ENCODE measurements at places on chromosomes 12 and 14.

GRCh38 chr12:82996168-82996812, 309.6 kb downstream of the TMTC2 start:
- DNase-seq, result peak; percentile 17

- peak; percentile 48 for DNase-seq
Measured at GRCh38 chr12:122681814-122682213, 21.3 kb downstream of the HCAR2 start.

DNA sequence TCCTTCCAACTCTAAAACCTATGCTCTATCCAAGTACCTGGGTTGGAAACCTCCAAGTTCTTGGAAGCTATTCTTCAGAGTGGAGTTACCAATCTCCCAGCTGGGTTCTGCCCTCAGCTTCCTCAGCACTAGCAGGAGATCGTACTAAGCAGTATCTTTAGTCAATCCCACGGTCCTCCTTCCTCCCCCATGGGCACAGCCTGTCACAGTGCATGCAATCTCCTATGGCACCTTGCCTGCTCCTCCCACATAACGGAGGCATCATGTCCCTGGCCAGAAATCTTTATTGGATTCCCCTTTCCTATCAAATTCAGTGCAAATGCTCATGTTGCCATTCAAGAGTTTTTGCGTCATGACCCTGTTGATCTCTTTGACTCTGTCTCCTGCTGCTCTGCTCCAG, 5.4 kb upstream of the LPAR5 start:
- DNase-seq, result no peak

- DNase-seq, result peak; percentile 99
Measured at GRCh38 chr12:124774462-124775167, 89.0 kb downstream of the SCARB1 start.

DNA sequence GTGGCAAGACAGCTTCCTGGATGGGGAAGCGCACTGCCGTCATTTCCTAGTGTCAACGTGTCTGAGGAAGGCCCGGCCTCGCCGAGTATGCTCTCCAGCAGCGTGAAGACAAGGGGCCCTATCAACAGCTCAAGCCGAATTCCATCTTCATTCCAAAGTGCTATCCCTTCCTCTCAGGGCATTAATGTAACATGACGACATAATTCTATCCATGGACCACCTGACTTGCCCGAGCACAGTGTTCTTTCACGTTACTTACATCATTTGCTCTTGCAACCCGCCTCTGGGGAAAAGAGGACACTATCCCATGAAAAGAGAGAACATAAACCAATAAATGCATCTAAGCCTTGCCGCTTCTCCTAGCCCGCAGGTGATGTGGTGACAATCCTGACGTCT, 22.9 kb downstream of the CCDC92 start:
- no peak for DNase-seq

DNA sequence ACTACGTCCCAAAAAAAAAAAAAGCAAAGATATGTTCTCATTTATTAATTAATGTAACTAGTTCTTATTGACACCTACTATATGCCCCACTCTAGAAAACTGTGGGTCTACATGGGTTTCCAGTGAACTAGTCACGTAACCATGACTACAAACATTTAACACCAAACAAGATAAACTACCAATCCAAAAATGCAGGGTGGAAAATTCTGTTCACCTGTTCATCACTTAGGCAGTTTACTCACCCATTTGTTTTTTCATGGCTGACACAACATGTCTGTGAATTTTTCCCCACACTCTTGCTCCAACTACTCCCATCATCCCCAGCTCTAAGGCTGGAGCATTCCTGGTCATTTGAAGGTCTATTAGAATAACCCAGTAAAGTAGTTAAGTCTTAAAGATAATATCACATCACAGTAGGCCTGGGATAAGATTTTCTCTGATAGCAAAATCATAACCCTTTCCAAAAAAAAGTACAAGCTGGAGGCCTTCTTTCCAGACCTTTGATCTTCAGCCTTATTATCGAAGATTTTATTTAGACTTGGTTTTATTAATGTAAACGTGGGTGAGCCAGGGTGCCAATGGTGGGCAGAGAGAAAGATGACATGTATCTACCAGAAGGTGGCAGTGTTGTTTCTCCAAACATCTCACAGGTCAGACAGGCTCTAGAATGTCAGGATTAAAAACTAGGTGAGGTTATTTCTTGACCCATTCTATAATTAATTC, 61.6 kb upstream of the DAAM1 start:
- peak; percentile 67 for DNase-seq

DNA sequence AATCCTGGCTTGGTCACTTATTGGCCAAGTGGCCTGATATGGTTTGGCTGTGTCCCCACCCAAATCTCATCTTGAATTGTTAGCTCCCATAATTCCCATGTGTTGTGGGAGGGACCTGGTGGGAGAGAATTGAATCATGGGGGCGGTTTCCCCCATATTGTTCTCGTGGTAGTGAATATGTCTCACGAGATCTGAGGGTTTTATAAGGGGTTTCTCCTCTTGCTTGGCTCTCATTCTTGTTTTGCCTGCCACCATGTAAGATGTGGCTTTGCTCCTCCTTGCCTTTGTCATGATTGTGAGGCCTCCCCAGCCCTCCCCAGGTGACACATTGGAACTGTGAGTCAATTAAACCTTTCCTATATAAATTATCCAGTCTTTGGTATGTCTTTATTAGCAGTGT, 18.8 kb upstream of the P2RX4 start:
- DNase-seq, result no peak

DNA sequence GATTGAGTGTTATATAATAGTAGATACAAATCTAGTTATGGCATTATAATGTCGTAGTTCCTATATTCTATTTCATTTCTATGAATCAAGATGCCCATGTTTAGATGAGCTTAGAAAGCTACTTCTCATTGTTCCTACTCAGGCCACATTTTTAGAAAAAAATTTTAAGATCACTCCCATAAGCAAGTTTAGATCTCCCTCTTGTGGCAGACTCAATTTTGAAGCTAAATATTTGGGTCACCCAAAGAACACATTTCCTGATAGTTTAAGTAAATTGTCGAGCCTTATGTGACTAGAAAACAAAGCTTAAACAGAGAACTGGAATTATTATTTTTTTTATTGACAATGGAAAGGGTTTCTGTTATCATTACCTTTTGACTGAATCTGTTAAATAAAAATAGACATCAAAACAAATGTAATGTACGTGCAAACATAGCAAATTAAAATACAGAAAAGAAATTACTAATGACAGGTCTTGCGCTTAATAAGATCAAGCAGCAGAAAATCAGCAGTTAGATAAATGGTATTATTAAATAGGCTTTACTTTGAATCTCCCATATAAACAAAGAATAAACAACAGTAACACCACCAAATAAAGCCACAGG, 180.2 kb downstream of the ACSS3 start:
- peak; percentile 60 for DNase-seq

GRCh38 chr12:40515041-40515816, 177.0 kb upstream of the CNTN1 start:
- DNase-seq, result peak; percentile 51

DNA sequence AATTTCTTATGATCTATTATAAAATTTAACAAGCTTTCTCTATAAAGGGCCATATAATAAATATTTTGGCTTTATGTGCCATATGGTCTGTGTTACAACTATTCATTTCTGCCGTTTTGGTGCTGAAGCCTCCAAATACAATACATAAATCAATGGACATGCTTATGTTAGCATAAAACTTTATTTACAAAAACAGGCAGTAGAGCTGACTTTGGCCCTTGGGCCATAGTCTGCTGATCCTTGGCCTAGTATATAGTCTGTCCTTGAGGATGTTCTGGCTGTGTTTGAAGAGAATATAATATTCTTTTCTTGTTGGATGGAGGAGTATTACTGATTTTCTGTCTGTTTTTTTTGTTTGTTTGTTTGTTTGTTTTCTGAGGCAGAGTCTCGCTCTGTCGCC, 81.6 kb downstream of the SPATS2 start:
- no peak for DNase-seq

DNA sequence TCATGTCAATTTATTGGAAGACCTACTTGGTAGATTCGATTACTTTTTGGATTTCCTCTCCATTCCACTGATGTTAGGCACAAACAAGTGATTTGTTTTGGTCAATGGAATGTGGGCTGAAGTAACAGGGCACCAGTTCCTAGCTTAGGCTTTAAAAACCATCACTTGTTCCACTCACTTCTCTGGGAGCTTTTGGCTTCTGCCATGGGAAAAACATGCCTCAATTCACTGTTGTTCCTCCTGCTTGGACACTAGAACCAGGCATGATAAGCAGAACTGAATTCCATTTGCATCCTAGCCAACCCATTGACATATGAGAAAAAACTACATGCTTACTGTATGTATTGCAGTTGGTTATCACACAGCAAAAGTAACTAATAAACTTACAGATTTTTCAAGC, 47.8 kb downstream of the LLPH start:
- DNase-seq, result no peak

DNA sequence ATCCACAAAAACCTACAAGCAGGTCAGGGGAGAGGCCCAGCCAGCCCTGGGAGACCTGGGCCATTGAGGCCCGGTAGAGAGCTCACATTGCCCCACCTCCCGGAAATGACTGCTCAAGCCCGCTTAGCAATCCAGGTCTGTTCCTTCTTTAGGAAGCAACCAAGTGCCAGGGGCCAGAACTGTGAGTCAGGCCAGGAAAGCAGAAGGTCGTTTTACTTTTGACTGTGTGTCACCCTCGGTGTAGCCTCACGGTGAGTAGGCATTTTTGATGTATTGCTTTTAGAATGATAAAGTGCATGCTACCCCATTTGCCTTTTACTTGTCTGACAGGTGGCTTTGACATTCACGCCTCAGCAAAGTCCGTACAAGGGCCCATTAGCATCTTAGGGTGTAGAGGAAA, 25.4 kb upstream of the PWP1 start:
- no peak for DNase-seq

GRCh38 chr14:20306079-20306423, 300 bp upstream of the TTC5 start:
- DNase-seq, result no peak

GRCh38 chr12:104657726-104658484, 201.2 kb downstream of the CHST11 start:
- DNase-seq, result peak; percentile 52

GRCh38 chr14:26370115-26370514, 227.7 kb downstream of the NOVA1 start:
- DNase-seq, result no peak

DNA sequence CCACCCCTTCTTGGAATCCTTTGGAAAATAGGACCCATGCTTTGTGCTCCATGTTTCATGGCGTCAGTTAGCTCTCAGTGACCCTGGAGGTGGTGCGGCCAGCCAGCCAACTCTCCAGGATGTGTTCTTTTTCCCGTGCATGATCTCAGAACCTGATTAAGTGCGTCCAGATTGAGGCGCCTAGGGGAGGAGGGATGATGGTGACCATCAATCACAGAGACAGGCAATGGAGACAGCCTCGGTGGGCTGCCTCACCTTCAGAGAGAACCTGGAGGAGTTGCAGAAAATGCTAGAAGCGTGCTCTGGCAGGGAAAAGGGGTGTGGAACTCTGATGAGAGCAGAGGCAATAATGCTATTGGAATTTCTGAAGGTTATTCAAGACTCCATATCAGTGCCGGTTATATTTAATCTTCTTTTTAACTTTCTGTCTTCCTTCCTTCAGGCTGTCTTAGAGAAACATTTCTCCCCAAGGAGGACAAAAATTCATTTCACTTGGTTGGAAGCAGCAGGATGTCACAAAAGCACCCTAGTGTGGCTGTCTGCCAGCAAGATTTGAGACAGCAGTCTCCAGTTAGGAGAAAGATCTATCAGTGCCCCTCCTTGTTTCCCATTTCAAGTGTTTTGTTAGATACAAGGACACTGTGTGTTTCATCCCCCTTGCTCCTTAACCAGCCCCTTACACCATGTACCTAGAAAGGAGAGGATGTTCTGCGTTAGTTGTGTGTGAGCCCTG, 53.3 kb upstream of the IGF1 start:
- DNase-seq, result no peak

DNA sequence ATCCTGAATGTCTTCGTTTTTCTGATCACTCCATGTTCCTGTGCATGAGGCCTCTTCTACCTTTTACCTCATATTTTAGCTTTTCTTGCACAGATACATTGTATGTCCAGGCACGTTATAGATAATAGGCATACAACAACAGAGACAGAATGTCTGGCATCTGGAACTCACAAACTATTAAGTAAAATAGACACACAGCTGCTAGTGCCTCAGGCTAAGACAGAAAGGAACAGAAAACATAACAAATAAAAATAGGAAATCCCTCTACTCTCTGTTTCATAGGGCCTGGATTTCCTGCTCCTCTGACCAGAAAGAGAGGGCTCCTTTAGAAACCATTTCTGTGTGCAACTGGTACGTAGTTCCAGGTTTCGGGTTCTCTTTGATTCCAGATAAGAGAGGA, 48.6 kb downstream of the ATXN7L3B start:
- DNase-seq, result no peak

DNA sequence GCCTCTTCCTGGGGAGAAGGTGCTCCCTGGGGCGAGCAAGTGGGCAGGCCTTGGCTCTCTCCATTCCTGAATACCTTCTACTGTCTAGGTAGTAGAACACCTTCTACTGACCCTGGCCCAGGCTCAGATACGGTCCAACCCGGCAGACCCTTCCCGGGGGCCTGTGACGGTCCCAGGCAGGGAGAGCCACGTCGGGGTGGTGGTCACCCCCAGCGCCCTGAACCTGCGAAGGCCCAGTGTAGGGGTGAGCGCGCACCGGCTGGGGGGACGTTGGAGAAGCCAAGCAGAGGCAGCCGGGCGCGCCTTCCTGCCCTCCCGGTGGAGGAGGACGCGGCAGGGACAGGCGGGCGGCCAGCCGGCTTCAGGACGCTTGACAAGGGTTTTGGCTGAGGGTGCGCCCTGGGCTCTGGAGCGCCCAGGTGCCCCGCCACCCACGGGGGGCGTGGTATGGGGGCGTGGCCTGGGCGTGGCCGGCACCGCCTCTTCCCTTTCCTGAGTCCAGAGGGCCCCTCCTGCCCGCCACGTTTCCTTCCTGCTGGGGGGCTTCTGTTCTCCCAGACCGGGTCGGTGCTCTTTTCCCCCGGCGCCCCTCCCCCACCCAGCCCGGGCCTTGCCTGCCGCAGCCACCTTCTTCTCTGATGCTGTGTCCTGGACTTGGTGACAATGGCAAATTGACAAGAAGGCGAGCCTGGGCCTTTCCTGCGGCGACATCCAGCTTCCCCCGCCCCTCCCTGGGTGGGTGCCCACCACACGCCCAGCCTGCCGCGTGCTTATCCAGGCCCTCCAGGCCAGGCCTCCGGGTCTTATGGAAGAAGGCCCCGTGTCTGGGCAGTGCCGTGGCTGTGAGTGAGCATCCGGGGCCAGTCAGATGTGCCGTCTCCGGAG, 24.5 kb upstream of the PPP1R13B start:
- DNase-seq, result peak; percentile 78

DNA sequence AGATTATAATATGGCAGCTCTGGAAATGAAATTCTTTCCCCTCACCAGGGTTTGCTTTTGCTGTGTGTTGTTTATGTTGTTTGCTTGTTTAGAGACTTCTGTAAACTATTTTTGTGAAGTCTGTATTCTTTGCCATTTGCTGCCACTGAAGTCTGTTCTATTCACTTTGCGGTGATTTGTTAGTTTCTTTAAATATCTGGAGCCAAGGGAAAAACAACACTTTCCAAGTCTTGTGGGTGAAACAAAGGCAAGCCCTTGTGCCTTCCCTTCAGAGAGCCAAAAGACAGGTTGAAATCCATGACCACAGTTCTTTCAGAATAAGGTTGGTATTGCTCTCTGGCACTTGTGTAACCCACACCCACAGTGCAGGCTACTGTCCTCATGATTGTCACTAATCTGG, 59.5 kb upstream of the RNU6-7 start:
- no peak for DNase-seq
